ENCODE measurements at places on chromosomes 7 and 10.

GRCh38 chr10:89217057-89217990 is 10.2 kb upstream of the CH25H start:
- DNase-seq: no peak

GRCh38 chr7:142880876-142881505 is 4.6 kb downstream of the TRPV6 start:
- peak; percentile 11 for DNase-seq

- DNase-seq: no peak
Measured at GRCh38 chr7:134089446-134089845, 37.7 kb upstream of the LRGUK start.

GRCh38 chr7:117769085-117769484 is 104.2 kb downstream of the CTTNBP2 start:
- no peak for DNase-seq

DNA sequence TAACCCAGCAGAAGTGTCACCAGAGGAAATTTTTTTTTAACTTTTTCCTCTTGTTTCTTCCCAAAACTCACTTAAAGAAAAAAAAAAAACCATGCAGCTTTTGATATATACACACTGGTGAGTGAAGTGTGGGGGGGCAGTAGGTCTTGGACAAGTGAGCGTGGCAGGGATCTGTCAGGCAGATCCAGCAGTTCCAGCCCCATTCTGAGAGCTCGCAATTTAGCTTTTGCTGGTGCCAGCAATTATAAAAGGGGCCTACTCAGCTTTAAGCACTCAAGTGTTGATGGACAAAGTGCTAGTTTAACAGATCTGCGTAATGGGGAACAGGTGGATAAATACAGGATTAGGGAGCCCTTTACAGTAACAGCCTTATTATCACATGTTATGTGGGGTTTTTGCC is 619.2 kb upstream of the GALNT17 start:
- no peak for DNase-seq

DNA sequence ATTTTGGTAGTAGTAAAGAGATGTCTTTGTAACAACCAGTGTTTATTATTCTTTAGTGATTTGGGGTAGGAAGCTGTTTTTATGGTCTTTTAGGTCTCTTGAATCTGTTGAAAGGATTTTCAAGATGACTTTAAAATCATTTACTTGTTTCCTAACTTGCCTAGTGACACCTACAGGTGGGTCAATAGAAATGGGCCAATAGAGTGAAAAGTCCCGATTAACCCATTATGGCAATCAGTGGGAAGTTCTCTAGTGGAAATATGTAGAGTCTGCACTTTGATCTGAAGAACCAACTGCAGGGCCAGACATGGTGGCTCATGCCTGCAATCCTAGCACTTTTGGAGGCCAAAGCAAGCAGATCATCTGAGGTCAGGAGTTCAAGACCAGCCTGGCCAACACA is 374.7 kb upstream of the BMPER start:
- no peak for DNase-seq

- no peak for DNase-seq
Measured at GRCh38 chr10:73439605-73440312, 6.4 kb upstream of the MSS51 start.

DNA sequence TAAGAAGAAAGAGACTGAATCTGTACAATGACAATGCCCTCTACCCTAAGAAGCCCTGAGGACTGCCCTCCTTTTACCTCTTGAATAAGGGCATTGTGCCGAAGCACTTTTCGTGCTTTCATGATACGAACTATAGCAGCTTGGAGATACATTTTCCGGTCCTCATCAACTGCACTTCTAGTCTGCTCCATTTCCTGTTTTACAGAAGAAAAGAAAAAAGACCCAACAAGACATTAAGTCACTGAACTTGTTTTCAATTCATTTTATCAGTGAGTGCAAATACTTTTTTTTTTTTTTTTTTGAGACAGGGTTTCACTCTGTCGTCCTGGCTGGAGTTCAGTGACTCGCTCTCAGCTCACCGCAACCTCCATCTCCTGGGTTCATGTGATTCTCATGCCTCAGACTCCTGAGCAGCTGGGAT is 78.4 kb downstream of the CUL2 start:
- DNase-seq: no peak

DNA sequence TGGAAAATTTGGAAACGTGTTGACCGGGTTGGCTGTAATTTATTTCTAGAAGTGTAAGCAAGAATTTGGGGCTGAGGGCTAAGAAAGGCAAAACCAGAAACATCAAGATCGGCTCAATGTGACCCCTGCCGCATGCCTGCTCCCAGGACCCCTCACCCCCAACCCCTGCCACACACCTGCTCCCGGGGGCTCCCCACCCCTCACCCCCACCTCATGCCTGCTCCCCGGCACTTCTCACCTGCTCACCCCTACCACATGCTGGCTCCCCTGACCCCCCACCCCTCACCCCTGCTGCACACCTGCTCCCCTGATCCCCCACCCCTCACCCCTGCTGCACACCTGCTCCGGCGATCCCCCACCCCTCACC is 19.0 kb upstream of the CFAP46 start:
- DNase-seq: no peak

DNA sequence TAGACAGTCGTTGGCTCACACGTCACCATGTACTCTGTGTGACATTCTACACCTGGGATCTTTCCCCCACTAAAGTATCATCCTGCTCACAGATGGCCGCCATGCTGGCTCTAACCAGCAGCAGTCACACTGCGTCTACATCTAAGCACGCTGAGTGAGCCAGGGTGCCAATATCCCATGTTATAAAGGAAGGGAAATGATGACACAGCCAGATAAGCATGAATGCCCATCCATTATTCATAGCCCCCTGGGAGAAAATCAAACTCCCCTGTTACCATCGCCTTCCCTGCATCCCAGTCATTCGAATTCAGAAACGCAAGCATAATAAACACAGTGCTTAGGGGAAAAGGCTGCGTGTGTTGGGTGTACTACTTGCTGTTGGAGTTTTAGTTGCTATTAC is 698.2 kb upstream of the AUTS2 start:
- no peak for DNase-seq

GRCh38 chr7:115113776-115114175 is 191.9 kb downstream of the MDFIC start:
- DNase-seq: no peak

DNA sequence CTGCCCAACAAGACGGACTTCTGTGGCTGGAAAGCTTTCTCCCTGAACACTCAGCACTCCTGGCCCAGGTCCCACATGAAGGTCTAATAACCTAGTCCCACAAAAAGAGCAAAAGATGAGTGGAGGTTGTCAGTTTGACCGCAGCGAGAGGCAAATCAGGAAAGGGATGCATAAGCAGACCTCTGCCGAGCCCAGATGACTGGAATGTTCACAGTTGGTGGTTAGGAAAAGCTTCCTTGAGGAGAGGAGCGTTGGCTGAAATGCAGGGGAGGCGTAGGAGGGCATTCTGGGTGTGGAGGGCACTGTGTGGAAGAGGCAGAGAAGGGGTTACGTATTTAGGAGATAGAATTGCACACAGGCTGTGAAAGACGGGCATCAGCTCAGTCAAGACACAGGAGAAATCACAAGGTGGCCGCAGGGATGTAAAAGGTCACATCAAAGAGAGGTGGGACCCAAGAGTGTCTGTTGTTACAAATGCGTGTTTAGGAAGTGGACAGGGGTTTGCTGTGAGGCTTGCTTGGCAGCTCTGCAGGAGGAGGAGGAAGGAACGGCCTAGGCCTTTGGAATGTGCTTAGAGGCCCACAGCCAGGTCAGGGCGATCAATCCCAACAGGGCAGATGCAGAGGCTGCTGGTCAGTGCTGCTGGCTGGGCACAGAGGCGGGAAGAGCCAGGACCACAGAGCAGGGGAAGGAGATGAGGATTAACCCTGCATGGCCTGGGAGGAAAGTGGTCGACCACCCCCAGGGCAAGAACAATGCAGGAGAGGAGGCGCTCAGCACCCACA is 133.5 kb downstream of the VIPR2 start:
- DNase-seq: no peak

DNA sequence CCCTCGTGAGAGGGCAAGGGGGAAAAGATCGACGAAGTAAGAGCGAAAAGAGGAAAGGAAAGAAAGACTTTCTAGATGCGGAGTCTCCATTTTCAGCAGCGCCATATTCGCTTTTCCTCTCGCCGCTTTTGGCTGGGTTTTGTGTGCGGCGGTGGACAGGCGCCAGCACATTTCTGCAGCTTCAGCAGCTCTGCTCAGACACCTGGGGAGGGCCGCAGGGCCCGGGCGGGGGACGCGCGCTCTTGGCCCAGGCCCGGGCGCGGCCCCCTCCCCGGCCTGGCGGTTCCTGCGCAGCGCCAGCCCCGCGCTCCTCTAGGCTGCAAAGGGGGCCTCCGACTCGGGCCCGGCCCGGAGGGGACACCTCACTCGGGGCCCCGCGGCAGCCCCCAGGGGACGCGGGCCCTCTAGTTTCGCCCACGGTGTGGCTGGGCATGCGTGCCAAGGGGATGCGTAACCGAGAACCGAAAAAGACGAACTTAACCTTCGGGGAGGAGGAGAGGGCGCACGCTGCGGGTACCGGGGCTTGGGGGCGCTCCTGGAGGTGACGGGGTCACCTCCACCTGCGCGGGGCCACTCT is 34.5 kb upstream of the EBLN1 start:
- peak; percentile 33 for DNase-seq

- DNase-seq: no peak
Measured at GRCh38 chr7:33143996-33144718, 14.8 kb downstream of the BBS9 start.

DNA sequence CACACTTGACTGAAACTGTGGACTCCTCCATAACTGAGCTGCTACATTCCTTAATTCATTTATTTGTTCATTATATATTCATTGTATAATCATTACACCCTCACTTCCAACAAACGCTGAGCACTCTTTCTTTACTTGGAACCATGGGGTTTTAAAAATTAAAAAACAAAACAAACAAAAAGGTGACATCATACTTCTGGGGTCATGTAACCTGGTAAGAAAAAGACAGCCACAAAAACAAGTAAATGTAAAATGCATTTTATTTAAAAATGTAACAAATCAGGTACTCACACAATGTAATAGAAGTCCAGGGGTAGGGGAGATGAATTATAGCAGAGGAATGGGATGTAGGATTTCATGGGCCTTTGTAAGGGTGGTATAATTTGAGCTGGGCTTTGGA is 25.1 kb downstream of the PLEKHS1 start:
- no peak for DNase-seq

DNA sequence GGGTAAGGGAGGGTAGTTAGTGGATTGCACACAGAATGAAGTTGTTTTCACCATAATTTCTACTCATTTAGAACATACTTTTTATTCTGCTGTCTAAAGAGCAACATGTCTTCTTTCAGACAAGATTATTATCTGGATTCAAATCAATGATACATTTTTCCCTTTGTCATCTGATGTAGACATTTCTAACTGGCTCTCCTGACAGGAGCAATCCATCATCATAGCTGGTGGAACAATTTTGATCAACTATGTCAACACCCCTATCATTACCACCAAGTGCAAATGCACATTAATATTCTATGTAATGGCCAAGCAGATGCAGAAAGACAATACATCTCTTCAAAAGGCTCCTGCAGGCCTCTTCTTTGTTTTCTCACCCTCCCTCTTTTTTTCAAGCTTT is 672.9 kb upstream of the LRRTM3 start:
- no peak for DNase-seq

- DNase-seq: no peak
Measured at GRCh38 chr10:131323880-131324279, 12.4 kb upstream of the TCERG1L start.

DNA sequence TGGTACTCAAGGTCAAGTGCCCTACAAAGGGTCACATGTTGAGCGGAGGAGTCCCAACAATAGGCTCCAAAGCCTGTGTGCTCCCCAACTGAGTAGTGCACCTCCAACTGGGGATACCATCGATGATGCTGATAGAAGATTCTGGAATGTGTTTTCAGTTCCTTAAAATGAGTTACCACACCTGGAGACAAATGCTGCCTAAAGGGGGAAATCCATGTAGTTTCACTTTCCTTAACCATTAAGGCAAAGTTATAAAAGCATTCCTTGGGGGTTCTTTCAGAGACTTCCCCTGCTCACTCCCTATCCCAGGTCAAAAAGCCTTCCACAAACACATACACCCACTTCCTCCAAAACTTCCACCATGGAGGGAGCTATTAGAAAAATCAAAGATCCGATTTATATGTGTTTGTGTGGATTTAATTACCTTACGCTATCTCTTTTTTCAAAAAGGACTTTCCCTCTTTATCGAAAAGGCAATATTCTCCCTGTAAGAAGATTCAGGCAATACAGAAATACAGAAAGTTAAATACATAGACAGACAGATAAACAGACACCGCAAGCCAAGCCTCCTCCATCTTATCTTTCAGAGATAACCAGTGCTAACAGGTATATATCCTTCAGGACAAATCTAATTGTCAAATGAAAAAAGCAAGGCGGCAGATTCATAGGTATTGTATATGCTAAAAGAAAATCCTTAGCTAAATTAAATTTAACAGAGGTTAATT is 135.9 kb upstream of the ASAH2 start:
- DNase-seq: no peak

- DNase-seq: no peak
Measured at GRCh38 chr7:55423277-55423711, 58.2 kb downstream of the LANCL2 start.

- DNase-seq: no peak
Measured at GRCh38 chr10:3904419-3904960, 119.5 kb upstream of the KLF6 start.

DNA sequence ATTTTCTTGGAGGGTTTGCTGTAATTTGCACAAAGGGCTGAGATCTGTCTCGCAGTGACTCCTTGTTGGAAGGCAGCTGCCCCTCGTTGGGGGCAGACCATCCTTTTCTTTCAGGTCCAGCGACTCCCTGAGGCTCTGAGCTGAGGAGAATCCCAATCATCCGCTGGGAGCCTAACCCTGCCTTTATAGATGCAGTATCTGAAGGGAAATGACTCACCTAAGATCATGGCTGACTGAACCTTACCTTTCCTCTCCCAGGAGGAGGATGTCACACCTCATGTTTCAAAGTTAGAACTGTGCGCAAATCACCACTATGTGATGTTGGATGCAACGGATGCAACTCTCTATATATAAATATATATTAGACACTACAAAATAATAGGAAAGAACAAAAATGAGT is 36.4 kb upstream of the MXI1 start:
- no peak for DNase-seq

- DNase-seq: peak; percentile 14
Measured at GRCh38 chr7:129612112-129613015, 844 bp downstream of the NRF1 start.

DNA sequence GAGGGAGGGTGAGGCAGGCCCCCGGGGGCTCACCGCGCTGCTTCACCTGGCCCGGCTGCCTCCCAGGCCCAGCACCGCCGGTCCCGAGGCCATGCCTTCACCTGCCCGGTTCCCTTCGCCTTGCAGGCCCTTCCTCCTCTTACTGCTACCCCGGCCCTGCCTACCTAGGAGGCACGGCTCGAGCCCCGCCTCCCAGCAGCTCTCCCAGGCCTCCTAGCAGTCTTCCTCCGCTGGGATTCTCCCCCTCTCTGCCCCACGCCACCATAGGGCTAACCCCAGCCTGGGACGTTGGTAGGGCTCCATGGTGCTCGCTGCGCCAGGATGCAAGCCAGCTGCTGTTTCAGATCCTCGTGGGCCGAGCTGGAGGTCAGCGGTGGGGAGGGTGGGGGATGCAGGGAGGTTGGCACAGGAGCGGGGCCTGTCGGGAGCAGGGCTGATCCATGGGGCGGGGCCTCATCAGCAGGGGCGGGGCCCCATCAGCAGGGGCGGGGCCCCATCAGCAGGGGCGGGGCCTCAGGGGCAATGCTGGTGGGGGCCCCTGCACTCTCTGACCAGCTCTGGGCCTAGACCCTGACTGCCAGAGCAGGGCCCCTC is 63.3 kb downstream of the RASGEF1A start:
- peak; percentile 29 for DNase-seq

GRCh38 chr7:69951458-69951857 is 353.2 kb downstream of the AUTS2 start:
- no peak for DNase-seq

GRCh38 chr7:128020159-128020558 is 11.1 kb downstream of the LRRC4 start:
- no peak for DNase-seq
